ENCODE measurements at places on chromosomes 2 and 18.

DNA sequence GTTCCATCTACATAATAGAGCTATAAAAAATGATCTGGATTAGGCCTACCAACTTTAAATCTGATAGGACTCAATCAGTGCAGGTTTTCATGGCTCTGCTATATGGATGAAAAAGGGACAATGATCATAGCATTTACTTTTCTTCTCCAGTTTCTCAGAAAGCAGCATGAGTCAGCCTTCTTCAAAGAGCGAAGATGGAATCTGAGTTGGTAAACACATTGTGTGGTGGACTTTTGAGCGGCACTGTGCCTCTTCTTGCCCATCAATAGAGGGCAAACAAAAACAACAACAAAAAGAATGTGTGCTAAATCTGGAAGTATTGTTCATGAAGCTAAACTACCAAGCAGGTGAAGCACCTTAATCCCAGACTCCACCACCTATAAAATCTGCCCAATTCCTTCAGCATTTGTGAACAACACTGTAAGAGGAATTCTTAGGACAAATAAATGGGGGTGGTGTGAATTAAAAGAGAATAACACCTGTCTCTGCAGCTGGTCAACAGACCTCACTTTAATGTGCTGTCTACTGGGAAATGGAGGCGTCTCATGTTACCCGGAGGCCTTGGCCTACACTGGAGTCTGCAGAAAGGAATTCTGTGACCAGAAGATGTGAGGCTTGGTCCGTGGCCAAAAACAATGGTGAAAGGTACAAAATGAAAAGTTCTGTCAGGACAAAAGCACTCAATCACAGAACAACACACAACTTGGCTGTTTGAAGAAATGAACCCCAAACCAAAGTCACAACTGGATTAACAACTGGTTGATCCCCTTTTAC is 609.0 kb downstream of the IRS1 start:
- DNase-seq, result peak; percentile 59

DNA sequence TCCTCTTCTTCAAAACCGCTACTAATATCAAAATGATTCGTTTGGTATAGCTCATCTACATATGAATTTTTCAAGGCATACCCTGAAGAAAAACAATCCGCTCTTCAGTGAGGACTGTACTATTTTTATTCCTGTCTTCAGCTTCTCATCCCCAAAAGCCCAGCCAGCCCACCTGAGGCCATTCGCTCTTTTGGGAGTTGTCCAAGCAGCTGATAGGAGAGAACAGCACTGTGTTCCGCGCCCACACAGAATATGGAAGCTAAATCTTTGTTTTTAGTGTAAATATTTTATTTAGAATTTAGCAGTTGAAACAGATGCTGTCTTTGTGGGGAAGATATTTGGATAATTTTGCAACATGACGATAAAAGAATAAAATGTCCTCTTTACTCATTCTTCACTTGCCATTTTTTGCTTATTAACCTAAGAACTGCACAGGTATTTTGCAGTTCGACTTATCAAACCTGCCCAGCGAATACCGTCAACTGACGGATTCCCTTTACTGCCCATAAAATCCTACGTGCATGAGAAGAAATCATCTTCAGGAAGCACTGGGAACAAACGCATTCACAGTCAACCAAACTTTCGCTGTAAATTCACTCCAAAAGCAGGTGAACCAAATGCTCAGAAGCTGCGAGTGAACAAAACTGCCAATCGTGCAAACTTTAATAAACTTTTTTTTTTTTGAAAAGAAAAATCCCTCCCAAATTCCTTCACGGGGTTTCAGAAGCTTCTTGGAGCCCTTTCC is 3.4 kb downstream of the ZNF521 start:
- no peak for DNase-seq

- no peak for DNase-seq
These were observed 84.0 kb downstream of the RND3 start for GRCh38 chr2:150403457-150403856.

DNA sequence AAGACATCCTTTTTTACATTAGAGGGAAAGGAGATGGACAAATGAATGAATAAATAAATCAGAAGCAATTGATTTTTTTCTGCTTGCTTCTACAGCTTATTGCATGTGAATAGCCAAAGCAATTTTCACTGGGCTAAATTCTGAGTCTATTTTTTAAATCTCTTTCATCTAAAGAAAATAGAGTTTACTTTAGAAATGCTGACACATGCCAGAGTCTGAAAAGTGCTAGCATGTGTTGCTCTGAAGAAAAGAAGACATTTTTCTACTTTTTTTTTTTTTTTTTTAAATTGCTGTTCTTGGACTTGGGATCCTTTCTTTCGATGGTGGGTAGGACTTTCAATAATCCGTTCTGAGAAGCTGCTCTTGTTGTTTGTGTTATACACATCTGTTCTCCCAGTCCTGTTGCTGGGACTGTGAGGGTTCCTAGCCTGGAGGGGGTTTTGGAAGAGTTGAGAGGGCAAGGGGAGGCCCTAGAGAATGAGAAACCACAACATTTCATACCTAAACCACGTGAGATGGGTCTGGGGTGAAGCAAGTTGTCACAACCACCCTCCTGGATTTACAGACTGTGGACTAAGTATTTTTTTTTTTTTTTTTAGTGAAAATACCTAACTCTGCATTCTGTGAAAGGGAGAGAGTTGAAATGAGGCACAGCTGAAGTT is 193.5 kb downstream of the PRKCE start:
- no peak for DNase-seq

DNA sequence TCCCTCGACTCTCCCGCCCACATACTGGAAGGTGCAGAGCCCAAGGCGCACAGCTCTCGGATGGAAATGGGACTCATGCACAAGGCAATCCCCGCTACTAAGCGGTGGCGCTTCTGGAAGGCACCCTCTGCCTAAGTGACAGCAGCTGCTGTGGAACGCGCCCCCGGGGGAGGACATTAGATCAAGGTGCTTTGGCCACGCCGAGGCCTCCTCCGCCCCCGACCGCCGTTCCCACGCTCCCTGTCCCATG is 202 bp downstream of the MCEE start:
- no peak for DNase-seq

DNA sequence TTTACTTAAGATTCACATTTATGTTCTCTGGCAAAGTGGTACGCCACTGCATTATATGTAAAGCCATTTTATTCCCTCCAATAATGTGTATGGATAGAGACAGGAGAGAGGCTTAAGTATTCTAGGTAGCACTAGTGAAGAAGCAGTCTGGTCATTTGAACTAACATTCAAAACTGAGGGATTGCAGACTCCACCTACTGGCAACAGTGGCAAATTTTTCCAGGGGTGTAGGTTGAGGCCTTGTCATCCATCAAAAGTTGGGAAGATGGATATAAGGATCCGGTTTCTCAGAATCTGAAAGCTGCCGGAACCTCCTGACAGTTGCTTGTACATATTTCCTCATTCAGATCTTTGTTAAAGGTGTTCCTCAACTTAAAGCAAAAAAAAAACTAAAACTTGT is 465.5 kb upstream of the FSHR start:
- no peak for DNase-seq

- DNase-seq, result no peak
These were observed 97.6 kb upstream of the MAPRE2 start for GRCh38 chr18:34943587-34943986.

GRCh38 chr2:72142570-72143440 is 4.9 kb downstream of the CYP26B1 start:
- DNase-seq, result no peak

GRCh38 chr18:45202061-45202460 is 413.2 kb upstream of the SLC14A2 start:
- DNase-seq, result no peak

GRCh38 chr2:39334529-39334928 is 90.8 kb upstream of the CDKL4 start:
- DNase-seq, result no peak

DNA sequence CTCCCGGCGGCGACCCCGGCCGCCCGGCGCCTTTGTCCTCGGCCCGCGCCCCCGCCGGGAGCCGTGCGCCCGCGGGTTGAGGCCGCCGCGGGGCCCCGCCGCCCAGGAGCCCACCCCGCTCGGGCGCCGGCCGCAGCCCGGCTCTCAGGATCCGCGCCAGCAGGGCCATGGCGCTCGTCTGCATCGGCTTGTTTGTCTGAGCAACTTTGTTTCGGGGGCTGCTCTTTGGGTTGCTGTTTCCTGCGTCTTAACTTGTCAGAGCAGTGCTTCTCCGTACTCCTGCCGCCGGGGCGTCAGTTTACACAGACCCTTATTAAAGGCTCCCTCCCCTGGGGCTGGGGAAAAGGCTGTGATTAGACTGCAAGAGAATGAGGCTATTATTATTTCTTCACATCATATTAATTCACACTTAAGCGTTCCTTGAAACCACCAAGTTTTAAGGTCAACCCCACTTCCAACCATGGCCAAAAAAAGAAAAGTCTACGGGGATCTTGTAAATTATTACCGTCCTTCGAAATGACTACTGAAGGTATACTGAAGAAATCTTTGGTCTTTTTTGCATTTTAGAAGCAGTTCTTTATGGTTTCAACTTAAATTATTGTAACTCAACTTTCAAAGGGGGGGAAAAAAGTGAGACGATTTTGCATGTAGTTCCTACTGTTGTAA is at the start of gene CYP27C1:
TSS of gene CYP27C1 (minus strand) at position 198 of the 666 bp plus-strand sequence. CDS start at position 169, 29 bp downstream.
- peak; percentile 60 for DNase-seq

- no peak for DNase-seq
These were observed 178.2 kb downstream of the KLHL29 start for GRCh38 chr2:23563151-23563550.

DNA sequence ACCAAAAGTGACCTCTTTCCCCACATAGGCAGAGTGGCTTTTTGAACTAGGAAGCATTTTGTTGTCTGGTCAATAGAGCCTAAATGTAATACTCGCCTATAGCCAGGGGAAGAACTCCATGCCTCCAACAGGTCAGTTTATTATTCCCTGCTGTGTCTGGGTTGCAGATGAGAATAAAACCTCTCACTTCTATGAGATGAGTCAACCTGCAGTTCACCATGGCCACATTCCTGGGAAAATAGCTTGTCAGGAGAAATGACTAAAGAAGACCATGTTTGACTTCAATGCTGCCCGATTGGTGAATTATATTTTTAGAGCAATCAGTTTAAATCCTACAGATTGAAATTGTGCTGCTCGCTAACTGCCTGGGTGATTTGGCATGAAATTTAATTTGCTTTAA is 46.7 kb upstream of the LRRTM1 start:
- no peak for DNase-seq

- no peak for DNase-seq
These were observed 173.6 kb downstream of the GALR1 start for GRCh38 chr18:77422974-77423867.

DNA sequence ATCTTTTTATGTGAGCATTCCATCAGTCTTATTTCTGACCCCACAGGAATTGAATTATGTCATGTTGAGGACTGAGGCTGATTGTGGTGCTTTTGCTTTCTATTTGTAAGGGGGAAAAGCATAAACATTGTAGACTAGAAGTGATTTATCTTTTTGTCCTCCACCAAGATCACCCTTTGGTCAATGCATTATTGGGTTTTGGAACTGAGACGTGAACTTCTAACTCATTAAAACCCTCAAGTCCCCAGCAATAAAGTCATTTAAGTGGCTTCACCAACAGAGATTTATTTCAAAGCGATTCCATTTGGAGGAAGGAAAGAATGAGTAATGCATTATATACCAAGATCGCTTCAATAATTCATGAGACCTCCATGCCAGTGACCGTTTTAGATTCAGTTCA is 75.5 kb upstream of the TXNDC2 start:
- DNase-seq, result no peak

- no peak for DNase-seq
These were observed 76.4 kb downstream of the METTL4 start for GRCh38 chr18:2494921-2495320.

GRCh38 chr2:63661076-63661475 is 72.3 kb downstream of the MDH1 start:
- no peak for DNase-seq

- no peak for DNase-seq
These were observed 128.0 kb downstream of the OLA1 start for GRCh38 chr2:174120346-174120745.

- DNase-seq, result no peak
These were observed 106.5 kb downstream of the SEPTIN10 start for GRCh38 chr2:109507217-109507616.

DNA sequence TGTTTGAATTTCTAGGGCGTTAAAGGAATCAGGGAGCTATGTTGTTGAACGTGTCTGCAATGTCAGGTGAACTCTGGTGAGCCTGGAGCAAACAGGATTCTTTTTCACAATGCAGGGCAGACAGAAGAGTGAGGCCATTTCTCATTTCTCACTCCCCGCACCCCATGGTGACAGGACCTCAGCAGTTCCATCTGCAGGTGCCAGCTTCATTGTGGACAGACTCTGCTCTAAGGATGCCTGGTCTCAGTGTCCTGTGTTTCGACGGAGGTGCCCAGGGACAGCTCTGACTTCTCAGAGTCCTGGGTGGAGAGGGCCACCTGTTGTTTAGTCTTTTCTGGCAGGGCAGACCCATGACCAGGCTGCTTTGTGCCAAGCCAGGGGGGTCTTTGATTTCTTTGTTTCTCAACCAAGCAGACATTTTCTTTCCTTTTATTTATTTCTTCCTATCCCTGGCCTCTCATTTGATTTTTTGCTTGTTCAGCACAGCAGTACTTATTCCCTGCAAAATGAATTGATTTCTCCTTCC is 201.5 kb downstream of the RNF144A start:
- no peak for DNase-seq

DNA sequence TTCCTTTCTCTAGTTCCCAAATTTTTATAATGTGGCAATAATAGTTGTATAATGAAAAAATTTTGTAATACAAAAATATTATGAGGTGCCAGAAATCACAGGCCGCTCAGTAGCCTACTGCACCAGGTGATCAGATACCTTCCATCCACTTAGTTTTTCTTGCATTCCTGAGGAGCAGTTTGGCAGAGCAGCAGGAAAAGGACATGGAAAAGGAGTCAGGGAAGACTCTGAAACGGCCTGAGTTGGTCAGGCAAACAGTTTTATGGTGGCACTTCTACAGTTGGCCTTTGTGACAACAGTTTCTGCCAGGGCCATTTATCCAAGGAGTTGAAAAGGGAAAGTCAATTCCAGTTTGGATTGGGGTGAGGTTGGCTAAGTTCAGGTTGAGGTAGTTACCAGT is 165.4 kb upstream of the ALPP start:
- DNase-seq, result no peak

DNA sequence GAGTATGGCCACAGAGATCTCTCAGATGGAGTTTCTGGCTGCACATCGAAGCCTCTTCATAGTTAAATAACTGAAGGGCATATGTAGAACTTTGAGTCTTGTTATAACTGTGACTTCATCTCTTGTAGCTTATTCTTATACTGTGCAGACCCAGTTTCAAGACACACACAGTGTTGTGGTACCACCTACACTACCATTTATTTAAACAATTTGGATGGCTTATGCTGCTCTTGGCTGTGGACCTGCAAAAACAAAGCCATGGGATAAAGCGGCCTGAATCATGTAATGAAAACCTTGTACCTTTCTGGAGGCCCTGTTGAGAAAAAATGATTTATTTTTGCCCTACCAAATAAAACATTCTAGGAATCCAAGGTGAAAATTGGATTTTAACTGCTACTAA is 262.8 kb upstream of the RASGRP3 start:
- DNase-seq, result no peak

DNA sequence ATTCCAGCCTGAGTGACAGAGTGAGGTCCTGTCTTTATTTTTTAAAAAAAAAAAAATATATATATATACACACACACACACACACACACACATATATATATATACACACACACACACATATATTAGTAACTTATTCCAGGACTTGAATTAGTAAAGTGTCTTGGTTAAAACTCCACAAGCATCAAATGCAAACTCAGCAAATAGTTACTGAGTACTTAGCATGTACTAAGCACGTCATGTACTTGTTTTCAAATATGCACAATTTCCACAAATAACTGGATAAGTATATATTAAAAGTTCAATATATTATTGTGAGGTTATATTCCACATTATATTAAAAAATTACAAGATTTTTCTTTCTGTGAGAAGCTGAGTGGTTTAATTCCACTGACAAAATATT is 304.7 kb downstream of the ZEB2 start:
- no peak for DNase-seq

Measured in left kidney (tissue), 8 donors.